ENCODE measurements at places on chromosomes 2 and 18.

- DNase-seq, result no peak
These were observed 91.2 kb upstream of the ALPP start for GRCh38 chr2:232287316-232287715.

- DNase-seq, result no peak
These were observed 142.3 kb upstream of the FBXO11 start for GRCh38 chr2:48048476-48049171.

GRCh38 chr18:32767400-32767799, 5.4 kb downstream of the KLHL14 start:
- DNase-seq, result no peak

GRCh38 chr2:227374158-227374557, 4.9 kb downstream of the TM4SF20 start:
- no peak for DNase-seq

DNA sequence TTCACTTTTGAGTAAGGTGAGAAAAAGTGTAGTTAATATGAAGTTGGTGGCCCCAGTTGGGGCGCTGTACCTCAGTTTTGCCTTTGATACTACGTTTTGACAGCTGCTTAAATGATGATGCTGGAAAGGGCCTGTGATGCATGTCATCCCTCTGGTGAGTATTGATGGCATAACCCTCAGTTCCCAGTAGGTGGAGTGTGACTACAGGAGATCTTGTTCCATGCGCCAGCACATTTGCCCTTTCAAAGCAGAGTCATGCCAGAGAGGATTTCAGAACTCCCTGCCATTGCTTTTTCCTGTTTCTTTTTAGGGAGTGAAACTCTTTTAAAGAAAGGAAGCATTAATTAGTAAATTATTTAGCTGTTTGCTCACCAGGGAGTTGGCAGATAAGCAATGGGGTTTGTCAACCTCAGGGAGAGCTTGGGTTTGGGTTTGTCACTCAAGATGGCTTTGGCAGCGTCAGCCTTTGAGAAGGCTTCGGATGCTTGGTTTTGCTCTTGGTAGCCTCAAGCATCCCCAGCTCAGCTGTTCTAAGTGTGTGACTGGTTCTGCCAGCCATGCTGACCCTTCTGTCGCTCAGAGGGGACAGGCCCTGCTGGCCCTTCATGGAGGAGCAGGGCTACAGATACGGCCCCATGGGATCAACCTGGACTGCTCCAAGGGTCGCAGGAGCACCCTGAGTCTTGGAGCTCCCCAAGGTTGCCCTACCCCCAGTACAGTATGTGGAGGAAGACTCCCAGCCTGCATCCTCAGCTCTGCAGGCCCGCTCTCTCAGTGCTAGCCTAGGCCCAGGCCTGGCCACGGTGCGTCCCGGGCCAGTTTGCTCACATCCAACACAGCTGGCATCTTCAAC, 29.1 kb downstream of the ARMC9 start:
- no peak for DNase-seq

- DNase-seq, result no peak
These were observed 4.1 kb upstream of the MAT2A start for GRCh38 chr2:85534881-85535280.

GRCh38 chr18:9539283-9539682, 64.0 kb downstream of the RALBP1 start:
- DNase-seq, result no peak

- no peak for DNase-seq
These were observed 398.0 kb upstream of the DCC start for GRCh38 chr18:51941999-51942398.

DNA sequence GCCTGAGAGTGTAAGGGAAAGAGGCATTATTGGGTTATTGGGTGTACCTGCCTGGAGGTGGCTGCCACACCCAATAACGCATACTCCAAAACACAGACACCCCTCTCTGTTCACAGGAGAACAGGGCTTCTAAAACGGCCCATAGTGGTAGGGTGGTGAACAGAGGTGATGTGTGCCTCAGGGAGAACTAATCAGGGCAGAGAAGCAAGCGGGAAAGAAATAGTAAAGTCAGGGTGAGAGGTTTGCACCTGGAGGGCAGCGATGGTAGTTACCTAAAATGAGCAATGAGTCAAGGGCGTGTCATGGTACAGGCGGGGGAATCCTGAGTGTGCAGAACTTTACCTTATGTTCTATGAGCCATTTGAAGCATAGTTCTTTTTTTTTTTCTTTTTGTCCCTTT, 21.6 kb upstream of the VPS4B start:
- no peak for DNase-seq

DNA sequence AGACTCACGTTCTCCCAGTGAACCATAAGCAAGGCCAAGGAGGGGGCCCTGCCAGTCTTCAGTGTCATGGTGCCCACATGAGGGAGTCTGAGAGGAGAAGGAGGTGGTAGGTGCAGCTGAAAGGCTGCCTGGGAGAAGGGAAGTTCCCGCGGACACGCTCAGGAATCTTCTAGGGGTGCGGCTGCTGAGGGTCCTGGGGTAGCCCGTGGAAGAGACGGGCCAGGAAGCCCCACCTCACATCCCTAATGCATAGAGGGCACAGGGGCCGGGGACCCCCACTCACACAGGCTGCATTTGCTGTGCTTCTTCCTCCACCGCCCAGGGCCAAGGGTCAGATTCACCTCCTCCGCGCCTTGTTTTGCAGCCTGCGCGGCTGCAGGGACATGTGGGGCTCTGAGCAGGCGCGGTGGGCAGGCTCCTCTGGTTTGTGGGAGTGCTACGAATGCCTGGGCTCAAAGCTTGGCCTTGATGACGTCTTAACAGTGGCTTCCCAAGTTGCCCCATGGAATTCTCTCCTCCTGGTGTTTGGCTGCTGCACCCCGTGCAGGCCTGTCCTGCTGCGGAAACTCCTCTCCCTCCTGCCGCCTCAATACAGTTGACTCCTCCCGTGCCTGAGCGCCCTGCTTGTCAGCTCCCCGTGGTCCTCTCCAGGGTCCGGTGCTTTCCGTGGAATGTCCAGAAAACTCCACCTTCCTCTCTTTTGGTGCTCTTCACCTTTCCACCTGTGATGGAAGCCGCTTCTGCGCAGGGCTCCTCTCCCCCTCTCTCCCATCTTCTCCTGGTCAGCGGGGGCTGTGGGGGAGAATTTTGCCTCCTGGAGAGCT, 95.7 kb downstream of the VAPA start:
- no peak for DNase-seq
